Dermis blood vessel endothelial cell (primary cell): ENCODE measurements at places on chromosomes 2 and 18.

DNA sequence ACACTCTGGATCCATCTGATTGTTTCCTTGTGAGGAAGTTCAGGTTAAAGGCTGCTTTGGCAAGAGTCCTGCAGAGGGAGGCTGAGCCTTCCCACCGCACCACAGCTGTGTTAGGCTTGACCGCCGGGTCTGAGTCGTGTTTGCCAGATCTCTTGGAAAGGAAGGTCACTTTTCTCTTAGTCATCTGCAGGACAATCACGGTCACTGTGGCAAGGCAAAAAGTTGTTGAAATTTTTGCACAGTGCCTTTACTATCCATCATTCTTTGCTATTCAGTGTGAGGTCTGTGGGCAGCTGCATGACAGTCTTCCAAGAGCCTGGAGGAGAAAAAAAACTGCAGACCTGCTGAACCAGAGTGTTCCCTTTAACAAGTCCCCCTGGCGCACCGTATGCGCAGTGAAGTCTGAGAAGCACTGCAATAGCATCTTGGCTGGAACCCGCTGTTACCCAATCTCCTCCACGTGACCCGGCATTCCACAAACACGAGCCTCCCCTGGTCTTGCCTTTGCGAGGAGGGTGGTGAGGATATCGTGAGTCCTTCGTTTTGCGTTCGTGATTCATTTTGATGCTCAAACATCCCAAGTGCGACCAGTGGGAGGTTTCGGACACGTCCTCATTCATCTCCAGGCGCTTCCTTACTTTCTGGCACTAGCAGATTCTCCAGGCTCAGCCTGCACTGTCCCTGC is 23.0 kb downstream of the BIN1 start:
- peak; percentile 88 for DNase-seq

- no peak for DNase-seq
Observed at GRCh38 chr2:3641841-3642421, 16.1 kb upstream of the ALLC start.

DNA sequence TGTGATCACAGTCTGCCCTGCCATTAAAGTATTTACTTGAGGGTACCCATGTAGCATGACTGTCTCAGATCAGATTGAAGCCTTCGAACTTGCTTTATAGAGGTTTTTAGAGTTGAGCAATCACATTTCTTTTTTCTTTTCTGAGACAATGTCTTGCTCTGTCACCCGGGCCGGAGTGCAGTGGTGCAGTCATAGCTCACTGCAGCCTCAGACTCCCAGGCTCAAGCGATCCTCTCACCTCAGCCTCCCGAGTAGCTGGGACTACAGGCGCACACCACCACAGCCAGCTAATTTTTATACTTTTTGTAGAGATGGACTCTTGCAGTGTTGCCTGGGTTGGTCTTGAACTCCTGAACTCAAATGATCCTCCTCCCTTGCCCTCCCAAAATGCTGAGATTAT is 153.4 kb downstream of the AGAP1 start:
- DNase-seq = no peak

- DNase-seq = no peak
Observed at GRCh38 chr2:197904446-197904845, 100.1 kb downstream of the PLCL1 start.

DNA sequence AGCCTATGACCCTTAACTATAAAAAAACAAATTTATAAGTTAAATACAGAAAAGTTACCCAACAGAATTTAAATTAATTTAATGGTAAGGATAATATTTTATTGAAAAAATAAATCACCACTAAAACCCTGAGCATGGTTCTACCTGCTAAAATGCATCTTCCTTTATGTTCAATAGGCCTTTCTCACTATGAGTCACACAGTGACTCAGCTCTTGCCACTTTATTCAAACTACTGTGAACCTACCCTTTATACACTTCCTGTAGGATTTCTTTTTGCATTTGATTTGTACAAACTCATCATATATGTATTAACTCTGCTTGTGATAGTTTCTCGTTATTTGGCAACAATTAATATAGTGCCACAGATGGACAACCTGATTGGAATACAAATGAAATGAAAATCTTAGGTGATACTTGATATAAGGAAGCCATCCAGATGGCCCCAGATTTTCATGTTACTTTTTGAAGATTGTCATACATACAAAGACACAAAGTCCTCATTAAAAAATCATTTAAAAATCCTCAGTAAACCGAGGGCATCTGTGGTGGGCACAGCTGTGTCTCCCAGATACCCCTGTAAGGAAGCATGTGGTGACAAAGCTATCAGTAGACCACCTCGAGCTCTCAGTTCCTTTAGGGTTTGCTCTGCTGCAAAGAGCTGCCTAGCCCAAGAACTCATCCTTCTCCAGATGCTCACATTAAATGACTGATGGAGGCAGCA is 55.2 kb upstream of the COBLL1 start:
- peak; percentile 69 for DNase-seq

- no peak for DNase-seq
Observed at GRCh38 chr18:52442686-52443085, 102.7 kb downstream of the DCC start.

DNA sequence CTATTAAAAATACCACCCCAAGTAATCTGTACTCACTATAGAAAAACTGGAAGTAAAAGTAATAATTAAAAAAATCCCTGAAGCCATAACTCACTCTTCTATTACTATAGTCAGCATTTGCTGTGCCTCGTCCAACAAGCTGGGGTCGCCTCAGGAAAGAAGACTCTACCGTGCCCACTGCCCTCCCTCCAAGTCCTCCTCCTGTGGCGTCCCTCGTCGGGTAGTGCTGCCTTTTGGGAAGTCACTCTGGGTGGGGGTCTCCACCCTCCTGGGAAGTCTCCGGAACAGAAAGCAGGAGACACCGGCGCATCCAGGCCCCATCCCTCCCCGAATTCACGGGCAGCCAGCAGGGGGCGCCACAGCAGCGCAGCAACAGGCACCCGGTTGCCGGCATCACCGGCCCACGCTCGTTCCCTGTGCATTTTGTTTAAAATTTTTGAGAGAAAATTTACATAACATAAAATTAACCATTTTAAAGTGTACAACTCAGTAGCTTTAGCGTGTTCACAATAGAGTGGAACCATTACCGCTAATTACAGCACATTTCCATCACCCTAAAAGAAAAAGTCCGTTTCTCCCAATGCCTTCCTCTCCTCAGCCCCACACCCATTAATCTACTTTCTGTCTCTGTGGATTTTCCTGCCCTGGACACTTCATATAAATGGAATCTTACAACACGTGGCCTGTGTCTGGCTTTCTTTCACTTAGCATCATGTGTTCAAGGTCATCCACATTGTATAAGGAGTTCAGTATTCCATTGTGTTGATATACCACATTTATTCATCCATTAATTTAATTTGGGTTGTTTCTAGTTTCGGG is 62.2 kb downstream of the ADNP2 start:
- peak; percentile 61 for DNase-seq

DNA sequence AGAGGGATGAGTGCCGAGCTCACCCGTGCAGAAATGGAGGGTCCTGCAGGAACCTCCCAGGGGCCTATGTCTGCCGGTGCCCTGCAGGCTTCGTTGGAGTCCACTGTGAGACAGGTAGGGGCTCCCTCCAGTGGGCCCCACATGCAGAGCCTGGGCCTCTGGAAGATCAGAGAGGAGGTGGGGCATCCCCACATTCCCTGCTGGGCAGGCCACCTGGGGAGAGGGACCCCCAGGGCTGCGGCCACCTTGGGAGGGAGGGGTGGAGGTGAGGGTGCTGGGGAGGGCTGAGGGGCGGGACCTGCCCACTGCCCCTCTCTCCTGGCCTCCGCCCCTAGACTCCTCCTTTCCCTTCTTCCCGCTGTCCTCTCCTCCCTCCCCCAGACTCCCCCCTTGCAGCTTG is 38.5 kb downstream of the MTERF4 start:
- no peak for DNase-seq

DNA sequence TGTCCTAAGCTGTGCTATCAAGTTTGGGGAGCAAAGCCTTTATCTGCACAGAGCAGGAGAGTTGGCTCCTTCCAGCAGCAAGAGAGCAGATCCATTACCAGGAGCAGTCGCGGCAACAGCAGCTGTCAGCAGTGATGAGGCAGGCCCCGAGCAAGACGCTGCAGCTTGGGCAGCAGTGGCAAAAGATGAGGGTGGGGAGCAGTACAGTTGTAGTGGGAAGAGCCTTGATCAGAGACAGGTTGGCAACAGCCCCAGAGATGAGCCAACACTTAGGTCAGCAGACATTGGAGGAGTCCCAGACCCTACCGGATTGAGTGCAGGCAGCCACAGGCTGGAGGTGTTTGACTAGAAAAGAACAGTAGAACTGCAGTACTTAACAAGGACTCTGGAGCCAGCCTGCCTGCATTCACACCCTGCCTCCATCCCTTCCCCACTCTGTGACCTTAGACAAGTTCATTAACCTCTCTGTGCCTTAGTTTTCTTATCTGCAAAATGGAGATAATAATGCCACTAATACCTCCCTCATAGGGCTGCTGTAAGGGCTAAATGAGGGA is 117.1 kb upstream of the SERTAD2 start:
- DNase-seq = no peak

DNA sequence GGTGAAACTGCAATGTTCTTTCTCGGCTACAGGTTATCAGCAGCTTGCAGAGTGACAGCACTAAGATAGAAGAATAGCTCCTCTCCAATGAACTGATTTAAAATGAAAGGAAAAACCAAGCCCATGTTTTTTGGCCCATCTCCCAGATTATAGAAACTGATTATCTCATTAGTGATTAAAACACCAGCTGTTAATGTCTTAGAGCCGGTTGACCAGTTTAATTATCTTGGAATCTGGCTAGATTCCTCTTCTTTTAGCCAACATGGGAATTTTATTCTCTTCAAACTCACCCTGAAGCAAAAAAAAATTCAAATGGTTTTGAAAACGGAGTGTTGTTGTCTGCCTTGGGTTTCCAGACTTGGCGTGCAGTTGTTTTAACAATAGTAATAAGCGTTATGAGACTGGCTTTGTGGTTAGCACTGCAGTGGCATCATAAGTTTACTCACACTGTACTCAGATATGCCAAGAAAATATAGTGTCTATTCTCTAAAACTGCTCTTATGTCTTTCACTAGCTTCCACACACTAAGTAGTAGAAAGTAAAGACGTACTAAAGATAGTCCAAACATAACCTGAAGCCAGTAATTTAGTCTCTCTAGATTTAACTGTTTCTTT is 665.3 kb downstream of the STK39 start:
- DNase-seq = no peak

- DNase-seq = peak; percentile 56
Observed at GRCh38 chr18:49178736-49179135, 228.0 kb upstream of the SMAD7 start.

- peak; percentile 79 for DNase-seq
Observed at GRCh38 chr18:36095936-36096519, 28.7 kb upstream of the RPRD1A start.

GRCh38 chr2:230690439-230690838 is 22.2 kb upstream of the CAB39 start:
- no peak for DNase-seq

DNA sequence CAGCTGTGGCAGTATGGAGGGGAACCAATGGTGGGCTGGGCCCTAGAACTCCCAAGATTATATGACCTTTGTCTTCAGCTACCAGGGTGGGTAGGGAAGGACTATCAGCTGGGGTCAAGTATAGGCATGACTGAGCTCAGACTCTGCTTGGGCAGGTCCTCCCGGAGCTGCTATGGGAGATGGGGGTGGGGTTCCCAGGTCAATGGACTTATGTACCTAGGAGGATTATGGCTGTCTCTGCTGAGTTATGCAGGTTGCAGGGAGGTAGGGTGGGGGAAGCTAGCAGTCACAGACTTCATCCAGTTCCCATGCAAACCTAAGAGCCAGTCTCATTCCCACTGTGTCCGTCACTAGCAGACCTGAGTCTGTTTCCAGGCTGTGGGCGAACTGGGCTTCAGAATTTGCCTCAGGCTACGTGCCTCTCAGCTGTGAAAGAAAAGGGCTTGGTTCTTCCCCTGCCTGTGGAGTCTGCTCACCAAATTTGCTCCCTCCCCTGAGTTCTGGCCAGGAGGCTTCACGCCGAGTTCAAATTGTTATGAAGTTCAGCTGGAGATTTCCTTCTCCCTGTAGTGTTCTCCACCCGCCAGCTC is 985.8 kb upstream of the NRXN1 start:
- no peak for DNase-seq

GRCh38 chr2:59585655-59586054 is 967.8 kb downstream of the BCL11A start:
- no peak for DNase-seq

DNA sequence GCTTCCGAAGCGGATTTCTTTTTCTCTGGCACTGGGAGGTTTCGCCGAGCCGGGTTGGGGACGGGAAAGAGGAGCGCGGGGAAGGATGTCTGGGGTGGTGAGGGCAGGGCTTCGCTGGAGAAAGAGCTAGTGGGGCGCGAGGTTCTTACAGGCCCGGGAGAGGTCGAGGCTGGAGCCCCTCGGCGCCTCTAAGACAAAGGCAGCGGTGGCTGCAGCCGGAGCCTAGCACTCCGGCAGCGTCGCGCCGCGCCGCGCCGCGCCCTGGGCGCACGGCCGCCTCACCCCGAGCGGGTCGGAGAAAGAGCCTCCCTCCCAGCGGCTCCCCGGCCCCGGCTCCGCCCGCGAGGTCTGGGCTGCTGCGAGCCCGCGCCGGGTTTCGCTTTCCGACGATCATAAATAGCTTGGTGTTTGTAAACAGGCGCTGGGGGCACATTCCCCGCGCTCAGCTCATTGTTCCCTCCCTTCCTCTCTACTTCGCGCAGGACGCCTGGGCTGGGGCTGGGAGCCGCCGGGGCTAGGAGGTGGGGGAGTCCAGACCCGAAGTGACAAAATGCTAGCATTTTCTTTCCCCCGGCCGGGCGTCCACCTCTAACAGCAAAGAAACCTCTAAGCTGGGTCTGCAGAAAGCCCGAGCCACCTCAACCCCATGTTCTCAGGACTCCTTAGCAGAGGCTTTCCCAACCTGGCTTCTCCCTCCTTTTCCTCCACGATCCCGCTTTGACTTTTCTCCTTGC is 813 bp upstream of the MEIS1 start:
- DNase-seq = peak; percentile 62

- DNase-seq = no peak
Observed at GRCh38 chr18:58118536-58118935, 74.5 kb downstream of the NEDD4L start.

- no peak for DNase-seq
Observed at GRCh38 chr2:41886757-41887156, 161.1 kb upstream of the PKDCC start.

- DNase-seq = no peak
Observed at GRCh38 chr2:26568076-26568890, 72.9 kb downstream of the CIB4 start.

- DNase-seq = peak; percentile 18
Observed at GRCh38 chr18:39274535-39274934, 1708.9 kb upstream of the CELF4 start.
